GM03348 (cell line): ENCODE measurements at places on chromosomes 2 and 18.

GRCh38 chr2:38149531-38149930, 73.6 kb upstream of the CYP1B1 start:
- no peak for DNase-seq

DNA sequence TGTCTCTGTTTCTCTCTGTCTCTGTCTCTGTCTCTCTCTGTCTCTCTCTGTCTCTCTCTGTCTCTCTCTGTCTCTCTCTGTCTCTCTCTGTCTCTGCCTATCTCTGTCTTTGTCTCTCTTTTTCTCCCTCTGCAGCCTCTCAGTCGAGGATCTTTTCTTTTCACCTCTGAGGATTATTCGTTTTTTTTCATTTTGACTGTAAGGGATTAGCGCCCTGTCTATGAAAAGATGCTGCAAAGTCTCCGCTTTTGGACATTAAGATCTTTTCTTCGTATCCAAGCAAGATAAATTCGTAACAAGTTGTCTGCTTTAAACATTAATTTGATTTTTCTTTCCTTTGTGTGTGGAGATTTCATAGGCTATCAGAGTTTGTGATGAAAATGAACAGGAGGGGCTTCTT, 191.2 kb upstream of the TPO start:
- DNase-seq: no peak

DNA sequence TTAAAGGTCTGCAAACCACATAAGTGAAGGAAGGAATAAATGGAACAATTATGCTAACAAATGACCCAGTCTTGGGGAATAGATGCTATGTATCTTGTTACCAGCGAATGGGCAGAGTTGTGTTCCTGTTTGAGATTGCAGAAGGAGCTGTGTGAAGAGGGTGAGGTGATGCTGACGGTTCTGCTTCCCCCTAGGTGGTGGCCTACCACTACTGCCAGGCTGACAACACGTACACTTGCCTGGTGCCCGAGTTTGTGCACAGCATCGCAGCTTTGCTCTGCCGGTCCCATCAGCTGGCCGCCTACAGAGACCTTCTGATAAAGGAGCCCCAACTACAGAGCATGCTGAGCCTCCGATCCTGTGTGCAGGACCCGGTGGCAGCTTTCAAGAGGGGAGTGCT, 111.7 kb downstream of the WDSUB1 start:
- DNase-seq: no peak

DNA sequence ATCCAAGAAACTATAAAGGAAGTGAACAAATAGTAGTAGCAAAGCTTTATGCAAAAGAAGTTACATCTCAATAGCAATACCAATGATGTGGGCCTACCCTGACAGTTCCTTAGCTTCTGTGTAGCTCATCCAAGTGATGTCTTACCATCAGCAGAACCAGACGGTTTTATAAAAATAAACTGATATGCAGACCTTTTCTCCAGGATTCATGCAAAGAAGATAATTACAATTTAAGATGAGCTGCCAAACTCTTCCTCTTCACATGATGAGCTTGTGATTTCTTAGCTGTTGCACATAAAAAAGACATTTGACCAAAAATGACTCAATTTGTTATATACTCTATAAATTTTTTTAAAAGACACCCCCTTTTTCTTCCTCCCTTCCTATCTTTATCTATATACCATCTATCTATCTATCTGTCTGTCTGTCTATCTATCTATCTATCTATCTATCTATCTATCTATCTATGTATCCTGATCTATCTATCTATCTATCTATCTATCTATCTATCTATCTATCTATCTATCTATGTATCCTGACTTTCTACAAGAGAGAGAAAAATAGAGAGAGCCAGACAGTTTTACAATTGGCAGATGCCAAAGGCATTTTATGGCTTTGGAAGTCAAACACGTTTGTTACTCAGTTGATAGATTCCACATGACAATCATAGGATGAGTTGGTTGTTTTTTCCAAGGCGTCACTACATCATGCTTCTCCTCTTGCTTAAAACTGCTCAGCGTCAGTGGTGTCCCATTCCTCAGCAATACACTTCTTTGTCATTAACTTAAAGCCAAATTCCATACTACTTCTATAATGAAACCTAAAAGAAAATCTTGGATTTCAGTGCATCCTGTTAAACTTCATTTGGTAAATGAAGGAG, 65.9 kb upstream of the ACTR3 start:
- no peak for DNase-seq

GRCh38 chr2:46230677-46231425, 66.4 kb upstream of the EPAS1 start:
- no peak for DNase-seq
